ENCODE measurements at places on chromosomes 1 and 21.

DNA sequence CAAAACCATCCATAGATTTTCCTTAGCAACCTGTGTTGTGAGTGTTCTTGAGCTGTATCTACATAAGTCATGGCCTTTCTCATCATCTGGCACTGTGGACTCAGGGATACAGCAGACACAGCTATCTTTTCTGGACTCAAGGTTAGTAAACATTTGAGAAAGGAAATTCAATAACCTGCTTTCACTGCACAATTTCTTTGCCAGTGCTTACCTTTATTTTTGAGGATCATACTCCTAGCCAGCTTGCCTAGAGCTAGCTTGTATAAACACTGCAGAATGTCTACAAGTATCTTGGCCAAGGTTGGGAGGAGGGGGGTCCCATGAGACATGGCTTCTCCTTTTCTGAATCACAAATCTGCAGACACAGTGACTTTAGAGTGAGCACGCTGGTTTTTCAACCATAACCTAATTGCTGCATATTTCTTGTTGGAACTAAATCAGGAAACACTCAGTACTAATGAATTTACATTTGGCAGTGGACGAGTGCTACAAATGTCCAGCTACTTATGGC lies 27.2 kb downstream of the ADAMTS5 start:
- DNase-seq = no peak

- no peak for DNase-seq
Observed at GRCh38 chr1:236688705-236689104, 2.4 kb downstream of the ACTN2 start.

GRCh38 chr1:31587720-31588423 lies 11.6 kb downstream of the TINAGL1 start:
- DNase-seq = peak; percentile 17

- DNase-seq = no peak
Observed at GRCh38 chr1:32367912-32368635, 5.7 kb downstream of the TSSK3 start.

- no peak for DNase-seq
Observed at GRCh38 chr1:230891413-230891812, 23.1 kb upstream of the C1orf198 start.

GRCh38 chr1:203619091-203619780 lies 7.4 kb upstream of the ATP2B4 start:
- no peak for DNase-seq

DNA sequence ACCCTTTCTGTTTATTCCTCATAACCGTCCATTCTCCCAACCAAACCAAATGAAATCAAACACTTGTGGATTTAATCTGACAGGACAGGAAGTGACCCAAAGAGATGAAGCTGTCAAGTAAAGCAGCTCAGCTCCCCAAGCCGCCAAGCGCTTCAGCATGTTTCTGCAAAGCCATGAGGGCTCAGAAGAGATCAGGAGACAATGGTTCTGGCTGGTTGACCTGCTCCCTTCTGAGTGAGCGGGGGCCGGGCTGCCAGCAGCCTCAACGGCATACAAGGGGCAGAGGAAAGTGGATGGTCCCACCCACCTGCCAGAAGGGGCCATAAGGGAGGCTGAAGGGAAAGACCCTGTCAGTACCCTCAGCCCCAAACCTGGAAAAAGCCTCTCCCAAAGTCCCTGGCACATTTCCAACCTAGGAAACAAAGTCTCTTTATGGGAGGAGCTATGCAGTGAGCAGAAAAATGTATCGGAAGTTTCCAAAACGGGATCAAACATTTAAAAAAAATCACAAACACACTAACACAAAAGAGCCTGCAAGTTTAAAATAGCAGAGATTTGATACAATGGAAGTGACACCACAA lies 45.4 kb downstream of the SLC45A1 start:
- DNase-seq = no peak

- no peak for DNase-seq
Observed at GRCh38 chr1:54777011-54777410, 12.7 kb upstream of the PARS2 start.

- DNase-seq = no peak
Observed at GRCh38 chr1:53296117-53296749, 31.6 kb downstream of the LRP8 start.

GRCh38 chr1:223748773-223749733 lies 36.7 kb downstream of the CAPN2 start:
- peak; percentile 62 for DNase-seq

DNA sequence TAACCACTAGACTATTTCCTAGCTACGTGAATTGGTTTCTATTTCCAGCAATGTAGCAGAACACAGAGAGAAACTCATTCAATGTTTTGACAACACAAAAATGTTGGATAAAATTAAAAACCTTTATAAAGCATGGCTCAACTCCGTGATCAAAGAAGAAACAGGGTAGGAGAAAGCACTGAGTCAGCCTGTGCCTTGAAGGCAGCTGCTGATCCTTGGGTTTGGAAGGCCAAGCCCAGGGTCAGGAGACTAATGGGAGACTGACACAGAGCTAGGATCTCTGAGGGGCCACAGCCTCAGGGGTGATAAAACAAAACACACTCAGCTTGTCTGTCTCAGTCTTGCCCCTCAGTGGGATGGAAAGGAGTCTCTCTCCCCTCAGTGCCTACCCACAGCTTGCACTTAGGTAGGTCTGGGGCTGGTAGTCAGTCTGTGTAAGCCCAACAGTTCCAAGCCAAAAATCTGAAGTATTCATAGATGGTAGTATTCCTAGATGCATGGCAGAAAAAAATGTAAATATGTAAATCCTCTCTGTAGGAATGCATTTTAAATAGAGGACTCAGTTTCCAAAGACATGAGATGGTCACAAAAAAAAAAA lies 53.3 kb downstream of the B3GALNT2 start:
- no peak for DNase-seq

DNA sequence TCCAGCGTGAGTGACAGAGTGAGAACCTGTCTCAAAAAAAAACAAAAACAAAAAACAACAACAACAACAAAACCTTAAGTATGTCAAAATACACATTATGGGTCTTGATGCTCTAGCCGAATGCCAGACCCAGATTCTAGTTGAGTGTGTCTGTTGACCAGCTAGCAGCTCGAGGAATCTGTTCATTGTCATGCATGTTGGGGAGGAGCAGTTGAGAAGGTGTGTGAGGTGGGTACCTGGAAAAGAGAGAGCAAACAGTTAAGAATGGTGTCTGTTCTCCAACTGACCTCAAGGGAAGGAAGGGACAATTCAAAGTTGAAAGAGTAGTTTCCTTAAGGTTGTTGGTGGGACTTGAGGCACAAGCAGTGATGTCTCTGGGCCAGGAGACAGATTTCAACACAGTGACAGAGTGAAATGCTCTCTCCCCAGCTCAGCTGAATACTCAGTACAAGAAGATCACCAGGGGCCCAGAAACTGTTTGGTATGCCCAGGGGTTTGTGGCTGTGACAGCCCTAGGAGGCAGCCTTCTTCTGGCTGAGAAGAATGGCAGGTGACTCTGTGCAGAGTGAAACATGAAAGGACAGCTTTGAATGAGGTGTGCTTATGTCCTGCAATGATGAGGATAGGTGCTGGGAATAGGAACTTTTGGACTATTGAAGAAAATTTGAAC lies 14.4 kb upstream of the POU2F1 start:
- no peak for DNase-seq

DNA sequence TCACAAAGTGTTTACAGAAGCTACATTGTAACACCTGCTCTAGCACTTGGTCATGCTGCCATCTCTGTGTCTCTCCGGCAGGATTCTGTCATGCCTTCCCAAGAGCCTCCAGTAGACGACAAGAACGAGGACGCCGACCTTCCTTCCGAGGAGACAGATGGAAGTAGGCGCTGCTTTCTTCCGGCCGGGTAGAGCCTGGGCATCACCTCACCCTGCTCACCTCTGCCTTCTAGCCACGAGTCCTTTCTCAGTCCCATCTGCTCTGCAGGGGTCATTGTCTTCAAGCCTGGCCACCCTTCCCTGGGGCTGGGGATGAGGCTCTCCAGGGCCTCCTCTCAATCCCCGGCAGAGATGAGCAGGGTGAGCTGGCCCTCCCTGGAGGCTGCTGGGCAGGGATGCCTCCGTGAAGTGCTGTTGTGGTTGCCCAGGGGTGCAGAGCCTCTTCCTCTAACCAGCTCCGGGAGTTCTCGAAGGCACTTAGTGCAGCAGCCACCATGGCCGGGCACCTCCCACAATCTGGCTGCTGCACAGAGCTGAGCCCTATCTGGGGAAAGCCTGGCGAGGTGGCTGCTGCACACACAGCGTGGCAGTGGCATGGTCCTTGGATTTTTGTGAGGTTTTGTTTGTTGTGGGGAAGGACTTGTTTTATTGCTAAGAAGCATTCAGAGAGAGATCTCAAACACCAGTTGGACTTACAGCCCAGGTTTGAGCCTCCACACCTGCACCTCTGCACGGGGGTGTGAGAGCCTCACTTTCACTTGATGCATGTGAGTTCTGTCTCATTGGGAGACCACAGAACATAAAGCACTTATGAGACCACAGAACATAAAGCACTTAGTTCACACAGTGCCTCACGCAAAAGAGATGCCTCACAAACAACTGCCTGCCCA lies 48.4 kb downstream of the FAAP20 start:
- no peak for DNase-seq

- DNase-seq = no peak
Observed at GRCh38 chr1:228094432-228095016, 8.6 kb downstream of the C1orf35 start.

- DNase-seq = peak; percentile 68
Observed at GRCh38 chr21:43659136-43660000, at the start of the genes HSF2BP and RRP1B. HSF2BP (minus strand) TSS chr21:43659488; CDS start chr21:43658096, 1,392 bp downstream. RRP1B (plus strand) TSS chr21:43659560; CDS start chr21:43659665, 105 bp downstream.

DNA sequence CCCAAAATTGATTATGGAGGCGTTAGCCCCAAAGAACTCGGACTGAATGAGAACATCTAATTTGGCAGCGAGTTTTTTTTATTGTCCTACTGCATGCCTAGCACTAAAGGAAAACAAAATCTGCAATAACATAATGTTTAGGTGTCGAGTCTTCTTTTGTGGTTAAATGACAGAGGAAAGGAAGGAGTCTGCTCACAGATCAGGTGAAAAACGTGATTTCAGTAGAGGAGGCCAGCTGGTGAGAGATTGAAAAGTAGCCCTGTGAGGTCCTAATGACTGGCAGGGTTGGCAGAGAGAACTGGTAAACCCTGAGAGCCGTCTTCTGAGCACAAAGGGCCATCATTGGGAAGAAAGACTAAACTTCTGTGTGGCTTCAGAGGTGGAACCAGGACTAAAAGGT lies 24.2 kb downstream of the WDTC1 start:
- DNase-seq = no peak

GRCh38 chr1:202259705-202260104 lies 66.1 kb downstream of the LGR6 start:
- no peak for DNase-seq

DNA sequence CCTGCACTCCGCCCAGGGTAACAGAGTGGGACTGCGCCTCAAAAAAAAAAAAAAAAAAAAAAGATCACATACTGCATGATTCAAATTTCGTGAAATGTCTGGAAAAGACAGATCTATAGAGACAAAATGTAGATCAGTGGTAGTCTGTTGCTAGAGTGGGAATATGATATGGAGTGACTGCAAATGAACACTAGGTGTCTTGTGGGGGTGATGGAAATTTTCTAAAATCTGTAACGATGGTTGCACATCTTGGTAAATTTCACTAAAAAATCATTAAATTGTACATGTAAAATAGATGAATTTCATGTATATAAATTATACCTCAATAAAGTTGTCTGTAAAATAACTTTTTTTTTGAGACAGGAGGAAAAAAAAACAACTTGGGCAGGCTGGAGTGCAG lies 5.5 kb downstream of the AIDA start:
- DNase-seq = no peak

GRCh38 chr21:41928621-41929220 lies 25.1 kb downstream of the C2CD2 start:
- DNase-seq = no peak

DNA sequence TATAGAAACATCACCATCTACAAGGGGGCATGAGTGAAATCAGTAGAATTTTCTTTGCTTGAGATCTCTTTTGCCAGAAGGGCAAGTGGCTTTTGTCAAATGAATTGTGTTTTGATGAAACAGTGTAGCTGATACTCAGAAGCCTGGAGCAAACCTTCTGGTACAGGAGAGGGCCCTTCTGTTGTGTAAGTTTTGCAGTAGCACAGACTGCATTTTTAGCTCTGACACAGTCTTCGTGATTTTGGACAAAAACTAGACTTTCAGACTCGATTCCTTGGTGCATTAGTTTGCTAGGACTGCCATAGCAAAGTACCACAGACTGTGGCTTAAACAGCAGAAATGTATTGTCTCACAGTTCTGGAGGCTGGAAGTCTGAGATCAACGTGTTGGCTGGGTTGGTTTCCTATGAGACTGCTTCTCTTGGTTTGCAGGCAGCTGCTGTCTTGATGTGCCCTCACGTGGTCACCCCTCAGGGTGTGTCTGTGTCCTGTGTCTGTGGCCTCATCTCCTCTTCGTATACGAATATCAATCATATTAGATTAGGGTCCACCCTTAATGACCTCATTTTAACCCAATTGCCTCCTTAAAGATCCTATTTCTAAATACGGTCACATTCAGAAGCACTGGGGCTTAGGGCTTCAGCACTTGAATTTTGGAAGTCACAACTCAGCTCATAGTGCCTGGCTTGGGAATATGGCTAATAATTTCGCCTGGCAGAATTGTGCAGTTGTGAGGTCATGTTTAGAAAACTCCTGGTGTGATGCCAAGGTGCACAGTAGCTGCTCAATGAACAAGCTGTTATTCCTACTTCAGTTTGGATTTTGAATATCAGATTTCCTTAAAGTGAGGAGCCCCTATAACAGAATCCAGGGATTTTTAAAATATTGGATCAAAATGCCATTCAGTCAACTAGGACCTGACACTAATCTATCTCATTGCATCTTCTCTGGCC lies 21.2 kb upstream of the DISC1 start:
- no peak for DNase-seq

- DNase-seq = no peak
Observed at GRCh38 chr1:21539933-21540332, 30.7 kb downstream of the ALPL start.

DNA sequence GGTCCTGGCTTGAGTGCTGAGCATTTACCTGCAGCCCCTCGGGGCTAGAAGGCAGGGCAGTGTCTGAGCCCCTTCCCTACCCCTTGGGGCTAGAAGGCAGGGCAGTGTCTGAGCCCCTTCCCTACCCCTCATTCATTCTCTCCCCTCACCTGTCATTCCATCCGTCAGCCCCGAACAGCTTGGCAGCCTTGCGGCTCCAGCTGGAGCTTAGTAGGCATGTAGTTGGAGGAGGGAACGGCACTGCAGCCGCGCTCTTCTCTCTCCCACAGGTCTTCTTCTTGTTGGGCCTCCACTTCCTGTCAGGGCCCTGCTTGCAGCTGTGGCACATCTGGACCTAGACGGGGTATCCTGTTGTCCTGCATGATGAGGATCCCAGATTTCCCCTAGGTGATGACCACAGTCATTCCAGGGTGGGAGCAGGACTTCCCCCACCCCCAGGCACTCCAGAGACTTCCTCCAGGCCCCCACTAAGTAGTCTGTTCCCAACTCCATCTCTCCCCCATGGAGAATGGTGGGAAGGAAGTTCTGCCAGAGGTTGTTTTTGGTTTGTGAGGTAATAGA lies 22.2 kb downstream of the MAPKAPK2 start:
- DNase-seq = no peak

GRCh38 chr21:26085127-26085526 lies 85.4 kb downstream of the APP start:
- no peak for DNase-seq

GRCh38 chr1:14699620-14700019 lies 101.1 kb downstream of the KAZN start:
- no peak for DNase-seq

GRCh38 chr21:40164905-40165772 lies 297.9 kb downstream of the PCP4 start:
- no peak for DNase-seq

- no peak for DNase-seq
Observed at GRCh38 chr1:54567961-54568360, 19.9 kb downstream of the ACOT11 start.

Measured in activated T-cell treated with anti-CD3 and anti-CD28 coated beads for 4 hours (primary cell).